DMS53 (cell line): ENCODE measurements at places on chromosomes 4 and X.

GRCh38 chr4:89329280-89329679 lies 21.7 kb upstream of the GPRIN3 start:
- no peak for DNase-seq

- no peak for DNase-seq
Observed at GRCh38 chrX:115232933-115233496, 881 bp downstream of the LRCH2 start.

GRCh38 chrX:10189317-10190268 lies 32.8 kb downstream of the CLCN4 start:
- peak; percentile 69 for DNase-seq

DNA sequence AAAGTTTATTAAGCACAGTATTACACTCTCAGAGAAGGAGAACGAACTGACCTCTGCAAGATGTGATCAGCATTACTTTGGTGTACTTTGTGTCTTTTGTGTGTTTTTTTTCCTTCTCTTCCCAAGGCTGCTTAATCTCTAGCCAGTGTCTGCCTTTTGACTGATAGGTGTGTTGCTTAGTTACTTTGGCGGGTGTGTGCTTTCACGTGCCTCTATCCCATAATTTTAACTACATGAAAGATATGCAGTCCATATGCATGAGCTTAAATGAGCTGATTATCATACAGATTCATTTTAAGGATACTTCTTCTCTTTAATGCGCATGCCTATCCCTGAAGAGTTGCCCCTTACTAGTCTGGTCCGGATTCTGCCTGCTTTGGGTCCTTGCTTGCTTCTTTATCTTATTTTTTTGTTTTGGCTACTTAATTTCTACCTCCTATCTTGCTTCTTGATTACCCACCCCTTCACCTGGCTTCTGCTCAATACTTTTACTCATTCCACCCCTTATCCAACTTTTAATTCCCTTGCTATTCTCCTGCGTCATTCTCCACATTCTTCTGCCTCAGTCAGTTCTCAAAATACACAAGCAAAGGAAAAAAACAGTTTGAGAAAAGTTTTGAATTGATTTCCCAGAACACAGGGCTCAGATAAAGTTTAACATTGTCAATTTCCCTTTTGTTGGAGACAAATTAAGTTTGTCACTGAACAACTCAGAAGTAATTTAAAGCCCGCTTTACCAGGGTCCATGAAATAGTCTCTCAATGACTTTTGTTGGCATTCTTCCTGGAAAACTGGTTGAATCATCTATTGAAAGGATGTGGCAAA lies 182.0 kb downstream of the TENT5D start:
- no peak for DNase-seq

GRCh38 chr4:182894681-182895275 lies 22.4 kb downstream of the DCTD start:
- DNase-seq = no peak
